Umbilical cord (tissue), 2 donors: ENCODE measurements at places on chromosomes 16 and 17. TPM values are rescaled to one million over a fixed set of nuclear protein-coding genes. Genes with fewer than 3 reads are reported as not detected.

GRCh38 chr16:3066440-3066748 is 954 bp downstream of the IL32 start:
- no peak for DNase-seq

DNA sequence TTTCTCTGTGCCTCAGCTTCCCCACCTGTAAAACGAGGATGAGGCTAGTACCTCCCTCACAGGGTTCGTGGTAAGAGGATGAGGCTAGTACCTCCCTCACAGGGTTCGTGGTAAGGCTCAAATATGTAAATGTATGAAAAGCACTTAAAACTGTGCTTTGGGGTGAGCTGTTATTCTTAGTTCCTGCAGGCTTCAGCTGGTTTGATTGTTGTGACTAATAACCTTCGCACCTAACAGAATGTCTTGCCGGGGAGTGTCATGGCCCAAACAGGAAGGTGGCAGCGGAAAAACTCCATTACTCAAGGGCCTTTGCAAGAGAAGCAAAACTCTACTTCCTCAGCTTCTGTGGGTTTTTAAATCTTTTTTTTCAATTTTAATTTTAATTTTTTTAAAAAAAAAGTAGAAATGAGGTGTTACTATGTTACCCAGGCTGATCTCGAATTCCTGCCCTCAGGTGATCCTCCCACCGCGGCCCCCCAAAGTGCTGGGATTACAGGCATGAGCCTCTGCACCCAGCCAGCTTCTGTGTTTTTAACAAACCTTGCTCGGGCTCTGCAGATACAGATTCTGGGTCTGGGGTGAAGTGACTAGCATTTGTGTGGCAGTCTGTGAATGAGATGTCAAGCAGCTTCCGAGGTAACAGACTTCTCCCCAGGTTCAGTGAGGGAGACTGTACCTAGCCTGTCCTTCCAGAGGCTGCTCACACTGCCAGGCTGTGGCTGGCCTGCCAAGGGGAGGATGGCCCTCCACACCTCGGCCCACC is 103.0 kb downstream of the RAB11FIP4 start:
- no peak for DNase-seq

- peak; percentile 10 for DNase-seq
These were observed 130.5 kb downstream of the MAF start for GRCh38 chr16:79469999-79470398.

- no peak for DNase-seq
These were observed 86.3 kb upstream of the RCVRN start for GRCh38 chr17:9991351-9991750.

GRCh38 chr17:50630524-50631194 is 4.0 kb upstream of the ABCC3 start:
- no peak for DNase-seq

GRCh38 chr16:24013054-24013636 is 177.4 kb downstream of the PRKCB start:
- DNase-seq, result no peak

- DNase-seq, result no peak
These were observed 155.9 kb downstream of the NTN1 start for GRCh38 chr17:9177212-9177611.

GRCh38 chr16:50615891-50616290 is 65.2 kb downstream of the SNX20 start:
- peak; percentile 94 for DNase-seq

DNA sequence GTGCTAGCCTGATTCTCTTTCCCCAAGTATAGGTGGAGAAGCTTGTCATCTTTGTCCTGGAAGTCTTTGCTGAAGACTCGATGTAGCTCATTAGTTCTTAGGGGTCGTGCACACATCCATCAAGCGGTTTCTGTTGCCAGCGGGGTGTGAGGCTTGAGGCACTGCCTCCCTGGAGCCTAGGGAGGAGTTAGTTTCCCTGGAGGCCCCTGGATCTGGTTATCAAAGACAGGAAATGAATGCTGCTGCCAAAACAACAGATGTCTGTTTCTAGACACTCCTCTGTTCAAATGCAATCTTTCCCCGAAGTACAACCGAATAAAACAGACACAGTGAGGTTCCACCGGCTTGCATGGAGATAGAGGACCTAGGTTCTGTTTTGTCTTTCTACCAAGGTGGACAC is 17.5 kb downstream of the HS3ST4 start:
- DNase-seq, result peak; percentile 15

DNA sequence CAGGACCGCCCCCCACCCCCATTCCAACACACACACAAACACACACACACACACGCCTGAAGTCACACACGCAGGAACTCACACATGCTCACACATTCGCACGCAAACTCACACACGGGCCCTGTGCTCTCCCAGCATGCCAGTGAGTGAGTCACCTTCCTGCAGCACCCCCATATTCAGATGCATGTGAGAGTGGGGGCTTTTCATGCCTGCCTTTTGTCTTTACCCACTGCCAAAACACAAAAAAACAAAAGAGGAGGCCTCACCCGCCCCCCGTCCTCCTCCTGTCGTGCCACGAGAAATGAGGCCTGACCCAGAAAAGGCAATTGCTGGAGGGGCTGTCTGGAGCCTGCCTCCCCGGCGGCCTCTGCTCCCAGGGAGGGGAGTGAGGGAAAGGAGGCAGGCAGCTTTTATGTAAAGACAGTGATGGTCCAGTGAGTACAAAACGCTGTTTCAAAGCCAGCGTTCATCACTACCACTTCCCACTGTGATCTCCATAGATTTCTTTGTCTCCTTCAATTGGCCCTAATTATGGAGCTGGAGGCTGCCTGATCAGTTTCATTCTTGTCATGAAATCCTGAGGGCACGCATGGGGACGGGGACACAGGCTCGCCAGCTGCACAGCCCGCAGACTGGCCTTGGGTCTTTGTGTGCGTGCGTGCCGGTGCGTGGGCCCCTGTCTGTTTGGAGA is 29.5 kb upstream of the GSE1 start:
- DNase-seq, result peak; percentile 80

DNA sequence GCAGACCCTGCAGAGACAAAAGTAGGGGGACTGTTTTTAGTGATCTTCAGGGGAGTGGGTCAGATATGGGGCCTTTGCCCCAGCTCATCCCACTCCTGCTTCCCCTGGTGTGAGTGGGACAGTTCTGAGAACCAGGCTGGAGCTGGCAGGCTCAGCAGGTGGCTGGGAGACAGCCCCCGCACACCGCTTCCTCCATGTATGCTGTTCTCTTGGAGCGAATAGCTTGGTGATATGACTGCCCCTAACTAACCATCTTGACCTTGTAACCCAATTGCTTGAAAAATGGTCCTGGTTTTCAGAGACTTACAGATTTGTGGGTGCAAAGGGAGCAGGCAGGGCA is 61.5 kb downstream of the PRMT7 start:
- no peak for DNase-seq

GRCh38 chr17:83064021-83064731 is 15.2 kb upstream of the METRNL start:
- no peak for DNase-seq

Gene TLE7
- total RNA-seq, result not detected

Gene MYO15A
- 4.3 TPM for total RNA-seq

Gene ABCA10
- 6.0 TPM for total RNA-seq

Gene EVPLL
- 0.24 TPM for total RNA-seq

Gene LDHD
- total RNA-seq, result 0.48 TPM

Gene CDH11
- 419 TPM for total RNA-seq

Gene MC1R
- 4.3 TPM for total RNA-seq

Gene KIF1C
- 35.6 TPM for total RNA-seq

Gene KRTAP4-5
- 5.5 TPM for total RNA-seq

Gene ELMO3
- not detected for total RNA-seq

Gene HS3ST3A1
- total RNA-seq, result 4.1 TPM

Gene ENPP7
- 0.48 TPM for total RNA-seq

Gene NEK8
- total RNA-seq, result 0.24 TPM
